ENCODE measurements at places on chromosomes 6 and 20. TPM values are rescaled to one million over a fixed set of nuclear protein-coding genes. Genes with fewer than 3 reads are reported as not detected.

BACH2 gene
- 0.35 TPM for total RNA-seq

VSX1 gene
- 0.52 TPM for total RNA-seq

FAM229B gene
- 7.1 TPM for total RNA-seq

GRCh38 chr6:166308033-166308768, at the start of gene PRR18:
PRR18 (minus strand) TSS chr6:166308392; CDS start chr6:166308142, 250 bp downstream.
- no peak for DNase-seq

DNA sequence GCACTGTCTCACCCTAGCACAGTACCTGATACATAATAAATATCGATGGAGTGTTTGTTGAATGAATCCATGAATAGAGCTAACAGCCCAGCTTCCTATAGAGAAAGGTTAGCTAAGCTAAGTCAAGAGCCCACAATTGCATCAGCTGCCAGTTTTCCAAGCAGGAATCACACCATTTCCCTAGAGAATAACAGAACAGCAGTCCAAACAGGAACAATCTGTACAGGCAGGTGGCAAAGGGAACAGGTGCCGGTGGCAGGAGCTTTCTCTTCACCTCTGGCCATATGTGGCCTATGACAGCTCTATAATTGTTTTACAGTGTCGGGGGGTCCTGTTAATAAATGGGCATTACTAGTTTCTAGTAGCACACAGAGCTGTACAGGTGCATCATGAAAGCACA, 38.8 kb downstream of the ISM1 start:
- no peak for DNase-seq

DNA sequence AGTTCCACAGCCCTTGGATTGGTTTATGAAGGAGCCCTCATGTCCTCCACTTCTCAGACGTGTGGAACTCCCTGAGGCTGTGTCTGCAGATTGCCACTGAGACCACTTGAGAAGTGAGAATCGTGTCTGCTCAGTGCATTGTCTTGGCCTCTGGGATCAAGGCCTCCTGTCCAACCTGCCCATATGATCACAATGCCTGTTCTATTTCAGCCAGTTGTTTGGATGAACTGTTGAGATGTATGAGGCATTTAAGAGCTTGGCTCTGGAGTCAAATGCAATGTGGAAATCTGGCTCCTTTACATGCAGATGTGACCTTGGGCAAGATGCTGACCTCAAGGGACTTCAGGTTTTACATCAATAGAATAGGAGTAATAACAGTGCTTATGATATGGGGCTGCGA, 125.9 kb downstream of the SLC24A3 start:
- DNase-seq, result no peak

GRCh38 chr20:64113796-64114355, 6.5 kb upstream of the NPBWR2 start:
- peak; percentile 45 for DNase-seq

GRCh38 chr6:96795481-96795880, 41.8 kb downstream of the GPR63 start:
- DNase-seq, result no peak
